Amniotic stem cell (primary cell): ENCODE measurements at places on chromosomes 5 and 9.

GRCh38 chr5:139390639-139391569, 1.2 kb upstream of the MZB1 start:
- DNase-seq = no peak

DNA sequence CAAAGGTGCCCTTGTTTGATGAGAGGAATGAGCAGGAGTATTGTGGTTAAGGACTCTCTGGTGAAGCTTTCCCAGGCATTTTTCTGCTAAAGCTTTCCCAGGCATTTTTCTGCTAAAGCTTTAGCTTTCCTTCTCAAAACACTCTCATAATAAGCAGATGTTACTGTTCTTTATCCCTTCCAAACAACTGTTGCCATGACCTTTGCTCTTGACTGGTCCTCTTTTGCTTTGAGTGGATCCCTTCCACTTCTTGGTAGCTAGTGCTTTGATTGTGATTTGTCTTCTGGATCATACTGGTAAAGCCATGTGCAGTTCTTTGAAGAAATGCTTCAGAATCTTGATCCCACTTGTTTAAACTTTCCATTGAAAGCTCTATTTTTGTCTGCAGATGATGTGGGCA, 85.8 kb downstream of the GPBP1 start:
- no peak for DNase-seq

DNA sequence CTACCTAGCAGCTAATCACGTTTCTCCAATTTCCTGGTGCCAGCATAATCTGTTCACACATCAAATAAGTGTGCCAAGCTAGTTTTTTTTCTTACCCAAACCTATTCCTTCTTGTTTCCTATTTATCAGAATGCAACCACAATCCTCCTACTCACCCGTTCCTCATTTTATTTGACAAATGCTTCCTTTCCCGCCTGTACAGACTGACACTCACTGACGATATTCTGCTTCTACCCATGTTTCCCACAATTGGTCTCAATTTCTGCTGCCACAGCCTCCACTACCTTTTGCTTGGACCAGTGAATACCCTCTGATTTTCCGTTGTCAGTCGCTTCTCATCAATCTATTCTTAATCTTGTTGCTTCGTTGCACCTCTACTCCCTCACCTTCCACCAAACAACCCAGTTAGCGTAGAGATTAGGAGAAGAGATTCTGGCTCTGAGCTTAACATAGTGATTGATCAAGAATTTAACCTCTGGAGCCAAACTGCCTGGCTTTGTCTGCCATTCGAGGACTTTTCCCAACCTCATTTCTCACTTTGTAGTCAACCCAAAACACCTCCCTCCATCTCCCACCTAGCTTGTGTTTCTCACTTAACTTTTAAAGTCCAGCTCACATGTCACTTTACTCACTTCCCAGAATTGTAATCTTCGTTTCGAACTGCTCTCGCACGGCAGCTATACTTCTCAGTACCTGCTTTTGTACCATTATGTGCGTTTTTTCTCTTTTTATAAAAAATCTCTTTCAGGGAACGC, 729 bp upstream of the TMEM38B start:
- no peak for DNase-seq

- DNase-seq = no peak
These were observed 62.2 kb downstream of the SNX18 start for GRCh38 chr5:54579591-54580295.

- no peak for DNase-seq
These were observed 80.5 kb upstream of the SPATA31C2 start for GRCh38 chr9:88218726-88219125.
